Omental fat pad (tissue), 4 donors: ENCODE measurements at places on chromosomes 16 and 17.

GRCh38 chr17:40177275-40177874 is at the start of gene RAPGEFL1:
TSS of gene RAPGEFL1 (plus strand) at chr17:40177470. CDS start at chr17:40177862, 392 bp downstream.
- DNase-seq = peak; percentile 57

- no peak for DNase-seq
Observed at GRCh38 chr17:1623057-1623630, 5.5 kb downstream of the SLC43A2 start.

DNA sequence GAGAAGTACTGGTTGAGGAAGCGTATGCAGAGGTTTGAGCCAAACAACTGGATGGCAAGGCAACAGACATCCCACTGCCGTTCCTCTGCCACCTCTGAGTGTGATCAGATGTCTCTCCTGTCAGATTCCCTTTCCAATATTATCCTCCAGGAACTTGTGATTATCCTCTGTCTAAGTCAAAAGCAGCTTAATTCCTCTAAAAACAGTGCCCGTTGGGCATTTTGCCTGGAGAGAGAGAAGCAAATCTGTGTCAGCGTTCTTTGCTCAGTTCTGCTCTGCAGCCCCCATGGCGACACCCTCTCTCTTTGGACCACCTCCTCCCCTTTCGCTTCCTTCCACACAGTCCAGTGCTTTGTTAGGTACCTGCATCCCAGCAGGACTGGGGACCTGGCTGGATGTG is 56.1 kb upstream of the TBX2 start:
- no peak for DNase-seq

DNA sequence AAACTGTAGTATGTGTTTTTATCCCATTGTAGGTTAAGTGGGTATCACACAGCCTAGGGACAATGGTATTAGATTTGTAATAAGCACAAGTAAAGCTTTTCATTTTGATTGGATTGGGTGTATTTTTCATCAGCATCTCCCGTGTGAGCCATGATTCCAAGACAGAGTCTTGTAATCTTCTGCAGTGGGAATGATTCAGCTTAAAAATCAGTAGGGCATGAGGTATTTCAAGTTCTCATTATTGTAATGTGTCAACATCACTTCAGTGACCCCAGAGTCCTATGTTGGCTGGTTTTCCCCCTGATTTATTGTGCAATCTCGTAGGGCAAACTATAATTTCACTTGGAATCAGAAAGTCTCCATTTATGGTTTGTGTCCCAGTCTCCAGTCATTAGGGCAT is 833.2 kb upstream of the RBFOX1 start:
- no peak for DNase-seq

- DNase-seq = no peak
Observed at GRCh38 chr16:89150090-89150835, 21.3 kb upstream of the CDH15 start.

- DNase-seq = no peak
Observed at GRCh38 chr17:79154446-79154845, 79.8 kb downstream of the ENGASE start.

DNA sequence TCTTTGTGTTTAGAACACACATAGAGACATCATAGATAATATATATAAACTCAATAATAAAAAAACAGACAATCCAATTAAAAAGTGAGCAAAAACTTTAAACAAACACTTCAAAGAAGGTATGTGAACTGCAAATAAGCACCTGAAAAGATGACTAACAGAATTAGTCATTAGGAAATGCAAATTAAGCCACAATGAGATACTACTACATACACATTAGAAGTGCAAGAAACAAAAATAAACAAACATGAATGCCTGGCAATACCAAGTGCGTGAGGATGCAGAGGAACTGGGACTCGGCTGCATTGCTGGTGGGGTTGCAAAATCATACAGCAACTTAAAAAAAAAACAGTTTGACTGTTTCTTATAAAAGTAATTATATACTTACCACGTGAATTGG is 799.0 kb downstream of the KCNJ2 start:
- DNase-seq = no peak

DNA sequence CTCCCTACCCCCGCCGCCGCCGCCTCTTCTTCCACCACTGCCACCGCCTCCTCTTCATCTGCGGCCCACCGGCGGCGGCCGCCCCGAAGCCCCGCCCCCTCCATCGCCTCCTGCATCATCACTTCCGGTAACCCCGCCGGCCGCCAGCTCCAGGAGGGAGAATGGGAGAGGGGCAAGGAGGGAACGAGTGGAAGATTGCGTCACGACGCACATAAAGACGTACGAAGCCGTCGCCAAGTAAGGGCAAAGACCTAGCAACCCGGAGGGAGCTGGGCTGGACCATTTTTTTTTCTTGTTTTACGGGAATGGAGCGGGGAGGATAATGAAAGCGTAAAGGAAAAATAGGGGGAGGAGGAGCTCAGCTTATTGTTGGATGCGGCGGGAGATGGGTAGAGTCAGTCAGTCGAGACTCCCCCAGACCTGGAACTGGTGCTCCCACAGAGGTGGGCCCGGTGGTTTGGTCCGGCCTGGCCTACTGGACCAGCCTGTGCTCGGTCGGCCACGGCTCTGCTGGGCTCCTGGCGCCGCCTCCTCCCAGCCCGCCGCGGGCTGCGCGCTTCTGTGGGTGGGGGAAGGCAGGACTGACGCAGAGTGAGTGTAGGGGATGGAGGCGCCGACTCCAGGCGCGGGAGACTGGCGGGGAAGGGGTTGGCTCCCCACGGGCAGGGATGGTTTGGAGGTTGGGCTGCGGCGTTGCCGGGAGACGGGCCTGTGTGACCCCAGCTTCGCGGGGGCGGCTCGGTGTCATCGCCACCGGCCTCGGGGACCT is at the start of the genes DCUN1D3 and LYRM1:
TSS of gene DCUN1D3 (minus strand) at position 60 of the 769 bp plus-strand sequence. CDS start 37,820 bp downstream, outside the sequence.
TSS of gene LYRM1 (plus strand) at position 473 of the 769 bp plus-strand sequence. CDS start 14,785 bp downstream, outside the sequence.
- DNase-seq = peak; percentile 90

DNA sequence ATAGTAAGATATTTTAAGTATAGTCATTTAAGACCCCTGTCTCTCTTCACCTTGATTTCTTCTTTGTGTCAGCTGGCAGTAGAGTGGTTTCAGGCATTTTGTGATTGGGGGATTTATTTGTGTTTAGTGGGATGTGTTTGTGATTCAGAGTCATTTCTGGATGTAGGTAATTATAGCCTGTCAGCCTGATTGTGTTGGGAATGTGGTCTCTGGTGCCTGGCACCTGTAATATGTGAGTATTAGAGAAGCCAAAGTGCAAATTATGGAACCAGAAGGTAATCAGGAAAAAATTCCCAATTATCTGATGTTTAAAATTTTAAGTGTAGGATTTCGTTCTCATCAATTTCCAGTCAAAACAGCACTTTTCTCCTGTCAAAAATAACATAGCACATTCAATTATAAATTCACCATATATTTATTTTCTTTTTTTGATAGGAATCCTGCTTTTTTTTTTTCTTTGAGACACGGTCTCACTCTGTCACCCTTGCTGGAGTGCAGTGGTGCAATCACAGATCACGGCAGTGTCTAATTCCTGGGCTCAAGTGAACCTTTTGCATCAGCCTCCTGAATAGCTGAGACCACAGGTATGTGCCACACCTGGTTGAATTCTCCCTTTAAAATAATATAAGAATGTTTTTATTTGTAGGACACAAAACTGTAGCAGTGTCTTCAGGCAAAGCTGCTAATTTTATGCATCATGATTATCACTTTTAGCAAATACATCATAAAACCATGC is 42.7 kb downstream of the ATF7IP2 start:
- no peak for DNase-seq

DNA sequence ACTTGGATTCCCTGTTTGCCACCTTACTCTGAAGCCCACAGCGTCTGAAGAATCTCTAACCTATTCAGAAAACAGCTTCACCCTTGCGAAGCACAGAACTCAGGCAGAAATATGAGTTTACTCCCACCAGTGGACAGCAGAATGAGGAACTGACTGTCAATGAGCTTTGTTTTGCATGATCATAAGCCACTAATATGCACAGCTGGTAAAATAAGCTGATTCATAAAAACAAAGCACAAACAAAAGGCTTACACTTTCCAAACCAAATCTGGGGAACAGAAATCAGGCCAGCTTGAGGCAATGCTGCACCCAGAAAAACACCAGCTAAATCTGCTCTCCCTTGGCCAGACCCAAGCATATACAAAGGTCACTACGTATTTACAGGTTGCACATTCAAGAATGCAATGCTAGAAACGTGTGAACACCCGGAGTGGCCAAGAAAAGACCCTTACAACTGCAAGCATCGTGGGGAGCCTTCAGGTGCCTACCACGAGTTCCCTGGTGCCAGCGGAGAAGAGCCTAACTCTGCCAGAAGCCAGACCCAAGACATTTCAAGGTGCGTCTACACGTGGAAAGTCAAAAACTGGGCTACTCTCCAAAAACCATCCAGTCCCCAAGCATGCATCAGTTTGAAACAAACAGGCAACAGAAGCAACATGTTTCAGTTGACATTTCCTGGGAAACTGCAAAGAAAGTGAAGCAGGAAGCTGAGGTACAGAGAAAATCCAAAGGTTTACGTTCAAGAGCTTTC is 207.1 kb downstream of the ZFHX3 start:
- DNase-seq = no peak

- no peak for DNase-seq
Observed at GRCh38 chr17:40139566-40140058, 725 bp upstream of the CASC3 start.

DNA sequence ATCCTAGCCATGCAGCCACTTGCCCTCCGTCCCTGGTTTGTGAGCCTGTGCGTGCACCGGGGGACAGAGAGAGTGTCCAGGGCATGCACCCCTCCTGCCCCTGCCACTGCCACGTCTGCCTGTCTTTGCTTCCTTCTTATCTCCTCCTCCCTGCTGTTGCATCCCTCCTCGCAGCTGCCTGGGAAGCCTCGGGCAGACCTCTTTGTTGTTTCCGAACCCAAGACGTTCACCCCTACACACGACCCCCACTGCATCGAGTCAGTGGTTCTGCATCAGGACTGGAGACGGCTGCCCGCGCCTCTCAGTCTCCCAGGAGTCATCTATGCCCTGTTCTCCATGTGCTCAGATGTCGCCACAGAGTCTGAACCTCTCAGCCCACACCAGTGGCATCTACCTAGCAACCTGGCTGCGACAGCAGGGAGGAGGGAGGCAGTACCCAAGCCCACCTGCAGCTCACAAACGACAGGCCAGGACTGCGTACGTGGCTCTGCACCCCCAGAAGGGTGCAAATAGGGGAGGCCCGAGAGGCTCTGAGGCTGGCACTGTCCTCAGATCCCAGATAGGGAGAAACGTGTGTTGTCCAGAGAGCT is 5.2 kb downstream of the TIMP2 start:
- no peak for DNase-seq

- no peak for DNase-seq
Observed at GRCh38 chr17:78230996-78231935, at the start of gene TMEM235. TSS of gene TMEM235 (plus strand) at chr17:78231631. CDS start at chr17:78232024, 393 bp downstream.

GRCh38 chr16:14335297-14335696 is 264.2 kb downstream of the MRTFB start:
- DNase-seq = no peak

- no peak for DNase-seq
Observed at GRCh38 chr17:79295307-79295706, 220.7 kb downstream of the ENGASE start.

DNA sequence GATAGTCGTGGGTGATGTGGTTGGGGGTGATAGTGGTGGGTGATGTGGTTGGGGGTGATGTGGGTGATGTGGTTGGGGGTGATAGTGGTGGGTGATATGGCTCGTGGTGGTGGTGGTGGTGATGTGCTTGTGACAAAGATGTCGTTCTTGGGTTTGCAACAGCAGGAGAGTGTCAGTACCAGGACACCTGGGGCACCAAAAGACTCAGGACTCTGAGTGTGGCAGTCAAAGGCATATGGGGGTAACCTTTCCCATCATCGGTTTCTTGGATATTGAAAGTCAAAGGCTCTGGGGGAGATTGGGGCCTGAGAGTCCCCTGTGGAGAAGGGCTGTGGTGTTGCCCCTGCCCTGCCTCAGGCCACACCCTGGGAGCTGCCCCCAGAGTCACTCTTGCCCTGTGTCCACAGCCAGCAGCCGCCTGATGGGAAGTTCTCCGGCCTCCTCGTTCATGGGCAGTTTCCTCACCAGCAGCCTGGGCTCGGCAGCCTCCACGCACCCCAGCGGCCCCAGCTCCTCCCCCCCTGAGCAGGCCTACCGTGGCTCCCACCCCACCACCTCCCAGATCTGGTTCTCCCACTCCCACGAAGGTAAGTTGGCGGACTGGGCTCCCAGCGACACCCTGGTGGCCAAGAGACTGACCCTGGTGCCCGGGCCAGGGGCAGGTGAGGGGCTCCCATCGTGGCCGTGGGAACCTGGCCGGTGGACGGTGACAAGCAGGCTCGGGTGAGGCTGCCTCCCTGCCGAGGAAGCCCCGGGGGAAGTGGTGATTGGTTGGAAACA is 31.3 kb downstream of the BAHCC1 start:
- no peak for DNase-seq

- DNase-seq = no peak
Observed at GRCh38 chr16:77414752-77415231, 20.0 kb downstream of the ADAMTS18 start.

DNA sequence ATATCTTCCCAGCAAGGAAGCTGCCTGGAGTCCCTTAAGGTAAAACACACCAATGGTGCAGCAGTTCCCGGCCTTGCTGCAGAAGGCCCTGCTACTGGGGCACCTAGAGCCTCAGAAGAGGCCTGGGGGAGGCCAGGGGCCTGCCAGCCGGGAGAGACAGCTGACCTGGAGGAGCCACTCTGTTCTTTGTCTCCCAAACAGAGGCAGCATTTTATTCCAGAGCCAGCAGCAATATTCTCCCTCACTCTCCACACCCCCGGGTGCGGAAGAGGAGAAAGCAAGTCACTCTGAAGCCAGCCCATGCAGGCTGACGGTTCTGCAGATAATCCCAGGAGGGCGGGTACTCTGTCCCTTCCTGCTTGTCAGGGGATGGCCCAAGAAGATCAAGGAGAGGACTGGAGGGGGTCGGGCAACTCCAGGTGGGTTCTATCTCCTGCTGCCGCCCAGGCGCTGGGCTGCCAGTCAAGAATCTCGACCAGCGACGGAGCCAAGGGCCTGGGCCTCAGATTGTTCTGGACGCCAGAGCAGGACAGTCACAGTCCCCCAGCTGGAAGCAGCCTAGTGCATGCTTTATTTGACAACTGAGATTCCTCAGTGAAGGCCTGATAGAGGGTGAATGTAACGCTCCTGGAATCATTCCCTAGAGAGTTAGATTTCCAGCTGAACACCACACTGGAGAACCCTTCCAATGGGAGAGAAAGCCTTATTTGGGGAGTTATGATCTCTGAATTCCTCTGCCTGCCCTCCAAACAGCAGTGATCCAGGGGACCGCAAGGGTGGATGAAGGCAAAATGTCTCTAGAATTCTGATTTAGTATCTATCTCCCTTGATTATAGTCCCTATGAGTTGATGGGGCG is 1.1 kb upstream of the KIFC3 start:
- DNase-seq = no peak
